ENCODE measurements at places on chromosomes 3 and 15. TPM values are rescaled to one million over a fixed set of nuclear protein-coding genes. Genes with fewer than 3 reads are reported as not detected.

Gene CDHR4
- total RNA-seq: 0.44 TPM

Gene PSMD2
- total RNA-seq: 307 TPM

Gene ENTPD3
- 0.04 TPM for total RNA-seq

Gene MOBP
- total RNA-seq: 0.06 TPM

Gene GOLGA6A
- total RNA-seq: 0.05 TPM

Gene VIPR1
- 0.63 TPM for total RNA-seq

Gene TIMP4
- total RNA-seq: 12.3 TPM

Gene RLBP1
- not detected for total RNA-seq

Gene KCNMB3
- total RNA-seq: 1.7 TPM

Gene MKRN3
- 2.8 TPM for total RNA-seq

Measured in A549 treated with CORT108297 at 1 μM for 4 hours (cell line).